ENCODE measurements at places on chromosomes 5 and 9.
A peak's percentile ranks its signal among the peaks of the same experiment; 100 is the strongest.

GRCh38 chr9:115006660-115007059, 76.3 kb upstream of the TNFSF8 start:
- DNase-seq = no peak

- DNase-seq = no peak
Observed at GRCh38 chr9:107460153-107461023, 29.2 kb downstream of the KLF4 start.

- DNase-seq = no peak
Observed at GRCh38 chr5:17192191-17192590, 25.2 kb upstream of the BASP1 start.

DNA sequence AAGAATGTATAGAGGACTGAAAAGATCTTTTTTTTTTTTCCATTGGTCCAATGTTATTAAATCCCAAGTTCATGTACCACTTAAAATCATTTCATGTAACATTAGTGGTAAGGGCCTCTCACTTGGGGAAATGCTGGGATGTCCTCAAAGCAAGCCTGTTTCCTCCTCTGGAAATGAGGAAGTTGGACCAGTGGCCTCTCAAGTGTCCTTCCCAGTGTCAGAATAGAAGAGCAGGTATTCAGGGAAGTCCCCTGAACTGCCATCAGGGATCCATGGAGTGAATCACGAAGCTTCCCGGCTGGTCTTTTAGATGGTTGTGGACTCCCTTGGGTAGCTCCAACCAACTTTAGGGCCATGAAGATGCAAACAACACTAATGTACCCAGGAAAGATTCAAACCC, 55.2 kb upstream of the AFAP1L1 start:
- no peak for DNase-seq

DNA sequence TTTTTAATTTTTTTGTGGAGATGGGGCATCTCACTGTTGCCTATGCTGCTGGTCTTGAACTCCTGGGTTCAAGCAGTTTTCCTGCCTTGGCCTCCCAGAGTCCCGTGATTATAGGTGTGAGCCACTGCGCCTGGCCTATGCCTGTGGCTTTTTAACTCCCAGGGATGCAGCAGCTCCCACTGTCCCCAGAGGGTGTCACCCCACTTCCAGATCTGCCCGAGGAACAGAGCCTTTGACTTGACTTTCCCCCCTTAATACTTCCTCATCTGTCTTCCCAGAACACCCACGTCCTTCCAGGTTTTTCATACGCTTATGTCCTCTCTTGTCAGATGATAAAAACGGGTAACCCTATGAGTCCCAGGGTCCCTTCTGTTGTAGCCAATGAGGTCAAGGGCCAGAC, 7.6 kb upstream of the PRRC2B start:
- no peak for DNase-seq

- no peak for DNase-seq
Observed at GRCh38 chr5:41218929-41219657, 5.8 kb upstream of the C6 start.

- no peak for DNase-seq
Observed at GRCh38 chr9:135960411-135961276, 529 bp downstream of the UBAC1 start.

DNA sequence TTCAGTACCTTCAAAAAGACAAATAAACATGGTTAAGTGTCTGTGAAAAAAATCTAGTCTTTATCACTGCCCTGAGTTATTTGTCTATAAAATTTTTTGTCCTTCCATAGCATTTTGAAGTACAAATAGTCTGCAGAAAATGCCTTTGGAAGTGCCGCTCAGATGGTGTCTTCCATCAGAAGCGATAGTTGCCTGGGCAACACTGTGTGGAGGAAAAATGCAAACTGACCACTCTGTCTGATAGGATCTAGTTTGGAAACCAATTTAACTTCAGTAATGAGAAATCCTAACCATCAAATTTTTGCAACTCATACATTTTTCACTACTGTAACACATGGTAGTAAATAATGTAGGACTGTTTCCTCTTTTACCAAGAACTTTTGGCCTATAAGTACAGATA, 449.9 kb downstream of the PRELID2 start:
- DNase-seq = no peak

DNA sequence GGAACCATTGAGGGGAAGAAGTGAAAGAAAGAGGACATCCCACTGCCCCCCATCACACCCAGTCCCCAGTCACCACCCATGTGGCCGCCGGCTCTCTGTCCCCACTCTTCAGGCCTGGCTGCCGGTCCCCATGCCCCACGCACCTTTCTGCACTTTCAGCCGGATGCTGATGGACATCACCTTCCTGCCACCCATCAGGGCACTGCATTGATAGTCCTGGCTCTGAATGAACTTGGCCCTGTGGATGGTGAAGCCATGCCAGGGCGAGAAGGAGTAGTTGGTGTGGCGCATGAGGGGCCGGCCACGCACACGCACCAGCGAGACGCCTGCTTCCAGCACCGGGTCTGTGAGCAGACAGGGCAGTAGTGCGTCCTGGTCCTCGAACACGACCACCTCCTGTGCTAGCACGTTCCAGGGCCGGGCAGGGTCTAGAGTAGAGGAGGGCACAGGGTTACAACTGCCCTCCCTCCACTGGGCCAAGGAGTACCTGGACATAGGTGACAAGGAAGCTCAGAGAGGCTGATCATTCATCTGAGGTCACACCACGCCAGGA, 6.4 kb downstream of the CSF1R start:
- no peak for DNase-seq

GRCh38 chr9:14344941-14345353, 31.0 kb upstream of the NFIB start:
- no peak for DNase-seq

GRCh38 chr9:2017331-2018161, 2.4 kb downstream of the SMARCA2 start:
- DNase-seq = peak; percentile 75

GRCh38 chr5:55989860-55990259, 4.9 kb downstream of the IL6ST start:
- no peak for DNase-seq

GRCh38 chr9:130287736-130288135, 22.2 kb downstream of the HMCN2 start:
- no peak for DNase-seq

GRCh38 chr5:39995990-39996389, 571.2 kb upstream of the DAB2 start:
- DNase-seq = no peak

GRCh38 chr9:21268347-21268657, 28.5 kb upstream of the IFNA14 start:
- no peak for DNase-seq

DNA sequence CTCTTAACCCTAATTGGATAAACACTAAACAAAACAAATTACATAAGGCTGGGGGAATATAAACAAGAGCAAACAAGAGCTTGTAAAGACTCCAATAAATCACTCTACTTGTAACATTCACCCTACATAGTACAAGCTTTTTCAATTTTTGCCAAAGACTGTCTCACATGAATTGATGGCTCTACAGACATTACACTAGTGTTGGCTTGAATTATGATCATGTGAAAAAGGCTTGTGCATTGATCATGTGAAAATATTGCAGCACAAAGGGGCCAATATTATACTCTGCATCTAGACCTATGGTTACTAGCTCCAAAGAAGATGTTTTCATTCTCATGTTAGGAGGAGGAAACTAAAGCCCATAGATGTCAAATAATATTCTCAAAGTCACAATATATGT, 212.6 kb downstream of the MCTP1 start:
- DNase-seq = no peak

GRCh38 chr5:173457482-173457881, 129.3 kb upstream of the STC2 start:
- no peak for DNase-seq

GRCh38 chr5:68421485-68422220, 206.1 kb downstream of the PIK3R1 start:
- no peak for DNase-seq

DNA sequence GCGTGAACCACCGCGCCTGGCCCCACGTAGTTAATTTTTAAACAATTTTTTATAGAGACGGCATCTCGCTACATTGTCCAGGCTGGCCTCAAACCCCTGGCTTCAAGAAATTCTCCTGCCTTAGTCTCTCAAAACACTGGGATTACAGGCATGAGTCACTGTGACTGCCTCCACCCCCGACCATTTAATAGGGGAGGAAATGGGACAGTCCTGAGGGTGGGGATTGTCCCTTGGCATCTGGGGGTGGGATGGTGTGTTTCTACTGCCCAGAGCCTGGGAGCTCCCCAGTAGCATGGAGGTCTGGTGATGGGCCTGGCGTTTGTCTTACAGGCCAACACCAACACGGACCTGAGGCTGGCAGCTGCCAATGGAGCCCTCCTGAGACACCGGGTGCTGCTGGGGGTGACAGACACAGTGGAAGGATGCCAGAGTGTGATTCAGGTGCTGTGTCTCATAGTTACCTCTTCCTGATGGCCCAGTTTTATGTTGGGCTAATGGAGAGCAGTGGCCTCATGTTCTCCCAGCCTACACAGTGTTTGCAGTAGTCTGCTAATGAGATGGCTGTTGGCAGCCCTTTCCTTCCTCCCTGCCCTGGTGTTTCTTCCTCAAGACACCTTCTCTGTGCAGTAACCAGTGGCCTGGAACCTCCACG, 22.5 kb downstream of the TMEM268 start:
- no peak for DNase-seq

DNA sequence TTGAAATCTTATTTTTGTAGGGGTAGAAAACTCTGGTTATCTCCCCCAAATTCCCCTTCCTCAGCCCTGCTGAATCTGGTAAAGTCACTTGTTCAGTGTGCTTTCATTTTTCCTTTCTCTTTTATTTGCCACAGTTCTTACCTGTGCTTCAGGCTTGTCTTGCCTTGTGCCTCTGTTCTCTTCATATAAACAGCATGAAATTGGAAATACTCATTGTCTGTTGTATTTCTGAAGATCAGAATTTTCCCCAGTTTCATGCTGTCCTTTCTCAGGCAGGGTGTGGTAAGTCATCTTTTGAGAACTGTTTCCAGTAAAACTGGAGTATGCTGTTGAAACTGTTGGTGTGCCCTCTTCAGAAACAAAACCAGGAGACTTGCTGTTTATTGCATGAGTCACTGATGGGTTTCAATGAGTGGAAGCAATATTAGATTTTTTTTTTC, 7.0 kb downstream of the PAM start:
- DNase-seq = no peak

GRCh38 chr5:66222455-66222854, 78.4 kb downstream of the SREK1 start:
- DNase-seq = no peak

GRCh38 chr9:114093761-114094505, 5.2 kb downstream of the KIF12 start:
- no peak for DNase-seq

DNA sequence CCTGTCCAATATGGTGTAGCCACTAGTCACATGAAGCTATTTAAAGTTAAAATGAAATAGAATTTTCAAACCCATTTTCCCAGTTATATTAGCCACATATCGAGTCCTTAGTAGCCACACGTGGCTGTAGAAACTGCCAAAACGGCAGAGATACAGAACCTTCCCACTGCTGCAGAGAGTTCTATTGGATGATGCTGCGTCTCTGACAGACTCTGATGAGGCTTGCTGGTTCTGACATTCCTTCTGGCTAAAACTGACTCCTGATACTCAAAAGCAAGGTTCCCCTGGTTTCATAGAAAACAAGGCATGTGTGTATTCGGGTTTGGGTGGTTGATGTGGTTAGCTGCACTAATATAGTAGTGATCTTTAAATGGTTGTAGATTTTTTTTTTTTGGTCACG, 91.5 kb downstream of the TLE4 start:
- DNase-seq = no peak

DNA sequence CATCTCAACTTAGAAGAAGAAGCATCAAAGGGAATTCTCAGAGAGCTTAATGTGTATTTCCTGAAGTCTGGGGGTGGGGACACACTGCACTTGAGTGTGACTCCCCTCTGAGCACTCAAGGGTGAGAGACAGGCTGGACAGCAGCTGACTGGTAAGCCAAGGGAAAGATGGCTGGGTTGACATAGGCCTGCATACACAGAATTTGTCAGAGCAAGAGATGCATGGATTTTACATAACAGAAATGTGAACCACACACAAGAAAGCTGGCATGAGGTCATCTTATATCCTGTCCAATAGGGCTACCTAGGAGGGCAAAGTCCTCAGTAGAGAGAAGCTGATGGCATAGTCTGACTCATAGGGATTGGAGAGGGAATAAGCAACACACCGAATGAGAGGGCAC, 114.3 kb upstream of the EPB41L4A start:
- DNase-seq = no peak

GRCh38 chr5:124519396-124519795, 227.0 kb downstream of the ZNF608 start:
- no peak for DNase-seq

DNA sequence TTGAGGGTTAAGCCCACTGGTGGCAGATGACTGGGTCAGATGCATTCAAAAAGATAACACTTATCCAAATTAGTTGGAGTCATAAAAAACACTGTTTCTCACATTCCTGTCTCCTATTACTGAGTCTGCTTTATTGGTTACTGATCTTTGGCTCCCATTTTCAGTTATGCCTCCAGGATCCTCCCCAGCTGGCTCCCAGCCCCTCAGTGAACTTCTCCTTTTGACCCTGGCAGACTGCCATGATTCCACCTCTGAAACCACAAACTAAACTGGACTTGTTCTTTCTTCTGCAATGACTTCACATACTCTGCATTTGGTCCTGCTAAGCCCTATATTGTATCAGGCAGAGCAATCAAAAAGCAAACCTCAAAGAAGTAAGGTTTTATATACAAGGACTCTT, 860.8 kb upstream of the DMAC1 start:
- DNase-seq = no peak

- DNase-seq = no peak
Observed at GRCh38 chr5:122091936-122092600, 14.0 kb upstream of the LOX start.

Data from stimulated activated CD8-positive, alpha-beta memory T cell treated with anti-CD3 and anti-CD28 coated beads, Interleukin-7, amount 100 ng/mL, for 4 hours (primary cell).